ENCODE measurements at places on chromosomes 5 and 9.

- no peak for DNase-seq
Measured at GRCh38 chr5:129836321-129836720, 67.9 kb upstream of the CHSY3 start.

GRCh38 chr9:104927216-104927911 lies 591 bp downstream of the ABCA1 start:
- no peak for DNase-seq

DNA sequence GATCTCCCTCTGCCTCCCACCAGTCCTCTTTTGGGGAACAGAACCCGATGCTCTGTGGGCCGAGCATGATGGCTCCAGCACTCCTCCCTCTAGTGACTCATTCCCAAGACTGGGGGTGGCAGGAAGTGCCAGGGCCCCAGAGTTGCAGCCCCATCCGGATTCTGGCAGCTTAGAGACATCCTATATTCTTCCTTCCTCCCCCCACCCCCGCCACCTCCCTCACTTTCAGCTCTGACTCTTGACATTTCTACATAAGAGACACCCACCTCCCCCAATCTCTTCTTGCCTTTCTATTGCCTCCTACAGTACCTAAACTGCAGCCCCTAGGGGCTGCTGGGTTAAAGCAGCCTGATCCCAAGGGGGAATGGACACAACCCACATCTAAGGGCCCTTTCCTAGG lies 47.1 kb upstream of the MATR3 start:
- DNase-seq = no peak

DNA sequence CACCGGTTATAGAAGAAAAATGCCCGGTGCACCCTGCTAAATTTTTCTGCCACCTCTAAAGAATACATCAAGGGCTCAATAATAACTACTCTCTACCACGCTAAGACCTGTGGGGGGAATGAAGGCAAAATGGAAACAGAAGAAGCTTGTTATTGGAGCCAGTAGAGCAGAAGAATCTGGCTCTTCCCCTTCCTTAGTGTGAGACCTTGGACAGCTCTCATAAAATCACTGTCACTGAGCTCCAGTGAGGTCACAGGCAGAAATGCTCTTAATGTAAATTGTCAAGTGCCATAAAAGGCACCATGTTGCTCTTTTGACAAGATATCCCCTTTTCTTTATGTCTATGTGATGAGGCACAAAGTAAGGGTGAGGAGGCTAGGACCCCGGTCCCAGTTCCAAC lies 74.4 kb downstream of the ASTN2 start:
- no peak for DNase-seq

DNA sequence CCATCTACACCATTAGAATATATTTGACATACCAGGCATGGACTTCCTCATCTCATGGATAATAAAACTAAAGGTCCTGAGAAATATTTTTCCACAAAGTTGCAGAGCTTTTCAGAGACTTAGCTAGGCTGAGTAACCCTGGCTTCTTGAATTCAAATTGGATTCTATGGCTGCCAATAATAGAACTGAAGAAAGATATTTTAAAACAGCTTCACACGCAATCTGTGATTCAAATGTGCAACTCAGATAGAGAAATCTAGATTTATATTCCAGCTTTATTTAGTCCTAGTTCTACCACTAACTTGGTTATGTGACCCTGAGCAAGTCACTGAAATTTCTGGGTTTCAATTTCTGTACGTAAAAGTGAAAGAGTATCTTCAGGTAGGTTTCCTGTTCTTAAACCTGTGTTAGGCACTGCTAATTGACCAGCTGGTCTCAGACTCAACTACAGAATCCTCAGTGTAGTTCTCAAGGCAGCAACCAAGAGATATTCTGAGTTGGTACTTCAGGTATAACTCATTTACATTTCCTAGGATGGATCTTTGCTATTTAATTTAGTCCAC lies 235.3 kb downstream of the GABRB2 start:
- DNase-seq = no peak

DNA sequence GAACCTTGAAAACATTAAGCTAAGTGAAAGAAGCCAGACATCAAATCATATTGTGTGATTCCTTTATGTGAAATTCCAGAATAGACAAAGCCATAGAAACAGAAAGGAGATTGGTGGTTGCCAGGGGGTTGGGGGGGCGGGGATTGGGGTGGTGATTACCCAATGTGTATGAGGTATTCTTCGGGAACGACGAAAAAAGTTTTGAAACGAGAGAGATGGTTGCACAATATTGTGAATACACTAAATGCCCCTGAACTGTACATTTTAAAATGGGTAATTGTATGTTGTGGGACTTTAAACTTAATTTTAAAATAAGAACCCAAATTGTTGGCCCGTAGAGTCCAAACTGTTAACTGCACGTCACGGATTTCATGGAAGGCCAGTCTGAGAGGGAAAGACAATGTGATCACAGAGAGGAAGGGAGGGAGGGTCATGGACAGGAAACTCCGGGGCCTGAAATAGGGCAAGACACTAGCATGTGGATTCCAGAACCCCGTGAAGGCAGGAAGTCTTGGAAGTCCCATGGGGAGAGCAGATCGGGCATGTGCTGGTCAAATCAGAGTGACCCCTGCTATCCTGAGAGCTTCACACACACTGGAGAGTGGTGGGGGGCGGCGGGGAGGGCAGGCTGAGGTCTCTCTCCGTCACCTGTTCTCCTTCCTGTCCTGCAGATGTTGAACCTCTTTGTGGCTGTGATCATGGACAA lies 218.4 kb downstream of the CACNA1B start:
- DNase-seq = no peak

- no peak for DNase-seq
Measured at GRCh38 chr5:12013351-12013750, 109.1 kb upstream of the CTNND2 start.

GRCh38 chr5:171700318-171700912 lies 85.2 kb upstream of the SMIM23 start:
- no peak for DNase-seq

GRCh38 chr9:23669776-23670175 lies 156.3 kb downstream of the ELAVL2 start:
- no peak for DNase-seq

GRCh38 chr5:112388074-112388473 lies 31.0 kb downstream of the EPB41L4A start:
- DNase-seq = no peak

DNA sequence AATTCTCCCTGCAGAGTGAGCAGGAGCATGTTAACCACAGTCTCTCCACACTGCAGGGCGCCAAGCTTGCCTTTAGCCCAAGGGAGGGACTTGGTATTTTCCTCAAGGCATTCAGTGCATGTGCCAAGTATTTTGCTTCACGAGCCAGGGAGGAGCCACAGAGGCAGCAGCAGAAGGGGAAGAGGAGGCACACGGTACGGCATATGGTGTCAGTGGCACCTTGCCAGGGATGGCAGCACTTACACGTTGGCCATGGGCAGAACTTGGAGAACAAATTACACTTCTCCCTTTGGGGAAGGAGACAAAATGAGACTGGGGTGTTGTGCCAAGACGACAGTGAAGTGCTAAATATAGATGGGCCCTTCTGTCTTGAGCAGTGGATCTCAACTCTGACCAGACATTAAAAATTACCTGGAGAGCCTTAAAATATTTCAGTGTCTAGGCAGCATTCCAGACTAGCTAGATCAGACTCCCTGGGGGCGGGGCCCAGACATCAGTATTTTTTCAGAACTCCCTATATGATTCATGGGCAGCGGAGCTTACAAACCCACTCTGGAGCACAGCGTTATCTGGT lies 155.8 kb downstream of the DRD1 start:
- no peak for DNase-seq

DNA sequence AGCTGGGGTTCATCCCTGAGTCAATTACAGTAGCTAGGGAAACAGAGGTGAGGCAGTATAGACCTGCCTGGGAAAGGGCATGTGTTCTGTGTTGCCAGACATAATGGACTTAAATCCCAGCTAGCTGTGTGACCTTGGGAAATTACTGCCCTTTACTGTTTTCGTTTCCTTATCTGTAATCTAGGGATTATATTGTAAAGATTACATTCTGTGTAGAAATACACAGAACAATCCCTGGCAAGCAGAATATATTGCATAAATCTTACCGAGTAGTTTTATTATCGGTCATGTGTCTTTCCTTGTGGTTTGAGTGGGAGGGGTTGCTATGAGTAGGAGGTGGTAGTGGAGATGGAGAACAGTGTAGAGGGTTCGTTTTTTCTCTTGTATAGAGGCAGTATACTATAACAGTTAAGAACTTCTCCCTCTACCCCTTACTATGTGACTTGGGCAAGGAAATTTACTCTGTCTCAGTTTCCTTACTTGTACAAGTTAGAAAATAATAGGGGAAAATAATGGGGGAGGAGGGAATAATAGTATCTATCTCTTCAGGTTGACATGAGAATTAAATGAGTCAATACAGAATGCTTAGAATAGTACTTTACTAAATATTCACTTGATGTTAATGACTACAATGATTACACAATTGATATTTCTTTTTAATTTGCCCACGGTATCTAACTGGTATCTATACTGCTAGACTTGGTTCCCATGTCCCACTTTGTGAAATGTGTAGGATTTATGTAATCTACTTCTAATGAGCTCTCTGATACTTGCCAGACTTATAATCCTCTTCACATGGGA lies 7.1 kb upstream of the DMXL1 start:
- DNase-seq = no peak

- peak; percentile 53 for DNase-seq
Measured at GRCh38 chr9:101485924-101486692, 47.5 kb upstream of the RNF20 start.

DNA sequence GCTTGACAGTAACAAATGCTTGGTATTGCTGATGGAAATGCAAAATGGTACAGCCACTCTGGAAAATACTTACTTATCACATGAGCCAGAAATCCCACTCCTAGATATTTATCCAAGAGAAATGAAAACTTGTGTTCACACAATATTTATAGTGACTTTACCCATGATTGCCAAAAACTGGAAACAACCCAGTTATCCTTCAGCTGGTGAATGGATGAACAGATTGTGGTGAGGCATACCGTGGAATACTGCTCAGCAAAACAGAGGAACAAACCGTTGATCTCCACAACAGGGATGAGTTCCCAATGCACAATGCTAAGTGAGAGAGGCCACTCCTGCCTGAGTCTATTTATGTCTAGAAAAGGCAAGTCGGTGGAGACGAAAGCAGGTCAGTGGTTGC lies 40.5 kb upstream of the LRRC14B start:
- DNase-seq = no peak

DNA sequence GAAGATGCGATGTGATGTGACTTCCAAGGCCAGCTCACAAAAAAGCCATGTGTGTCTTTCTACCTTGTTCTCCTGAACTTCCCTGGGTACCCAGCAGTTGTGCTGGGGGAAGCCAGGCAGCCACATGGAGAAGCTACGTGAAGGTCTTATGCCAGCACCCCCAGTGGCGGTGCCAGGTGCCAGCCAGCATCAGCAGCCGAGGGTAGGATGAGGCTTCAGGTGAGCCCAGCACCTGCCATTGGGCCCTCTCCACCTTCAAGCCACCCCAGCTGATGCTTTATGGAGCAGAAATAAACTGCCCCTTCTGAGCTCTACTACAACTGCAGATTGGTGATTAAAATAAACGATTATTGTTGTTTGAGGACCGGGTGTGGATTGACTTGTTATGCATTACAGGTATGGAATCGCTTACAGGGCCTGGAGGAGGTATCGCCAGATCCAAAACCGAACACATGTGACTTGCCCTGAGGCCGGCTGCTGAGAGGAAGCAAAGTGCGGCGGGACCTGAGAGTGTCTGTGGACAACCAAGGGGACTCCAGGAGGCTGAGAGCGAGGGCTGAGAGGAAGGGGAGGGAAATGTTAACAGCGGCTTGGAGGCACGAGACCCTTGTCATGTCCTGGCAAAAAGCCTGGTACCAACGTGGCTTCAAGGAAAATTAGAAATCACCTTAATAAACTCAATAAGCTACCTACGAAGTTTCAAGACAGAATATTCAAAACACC lies 36.0 kb upstream of the OLFM1 start:
- no peak for DNase-seq

GRCh38 chr9:134293611-134294152 lies 32.6 kb upstream of the RXRA start:
- no peak for DNase-seq

- no peak for DNase-seq
Measured at GRCh38 chr5:158569534-158569933, 530.2 kb downstream of the EBF1 start.

- DNase-seq = no peak
Measured at GRCh38 chr5:142722896-142723295, 37.0 kb upstream of the FGF1 start.

DNA sequence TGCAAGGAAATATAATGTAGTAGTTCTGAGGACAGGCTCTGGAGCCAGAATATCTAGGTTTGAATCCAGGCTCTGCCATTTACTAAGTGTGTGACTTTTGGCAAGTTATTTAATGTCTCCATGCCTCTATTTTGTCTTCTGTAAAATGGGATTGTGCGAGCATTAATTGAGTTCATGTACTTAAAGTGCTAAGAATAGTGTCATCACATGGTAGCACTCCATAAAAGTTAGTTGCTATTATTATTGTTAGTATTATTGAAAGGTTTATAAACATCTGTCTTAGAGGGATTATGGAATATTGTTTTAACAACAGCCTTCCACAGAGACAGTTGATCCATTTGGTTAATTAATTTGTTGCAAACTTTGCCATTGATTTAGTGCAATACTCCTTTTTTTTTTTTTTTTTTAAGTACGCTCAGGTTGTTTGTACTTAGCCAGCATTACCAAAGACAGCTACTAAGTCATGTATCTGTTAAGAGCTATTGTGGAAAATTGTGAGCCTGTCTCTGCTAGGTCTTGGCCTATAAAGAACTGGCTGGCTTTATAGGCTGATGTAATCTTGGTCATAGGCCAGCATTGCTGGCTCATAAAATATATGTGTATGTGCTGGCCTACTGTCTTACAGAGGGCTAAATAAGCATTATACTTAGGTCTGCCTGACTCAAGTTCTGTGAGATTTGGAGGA lies 174.7 kb downstream of the WDR70 start:
- no peak for DNase-seq

DNA sequence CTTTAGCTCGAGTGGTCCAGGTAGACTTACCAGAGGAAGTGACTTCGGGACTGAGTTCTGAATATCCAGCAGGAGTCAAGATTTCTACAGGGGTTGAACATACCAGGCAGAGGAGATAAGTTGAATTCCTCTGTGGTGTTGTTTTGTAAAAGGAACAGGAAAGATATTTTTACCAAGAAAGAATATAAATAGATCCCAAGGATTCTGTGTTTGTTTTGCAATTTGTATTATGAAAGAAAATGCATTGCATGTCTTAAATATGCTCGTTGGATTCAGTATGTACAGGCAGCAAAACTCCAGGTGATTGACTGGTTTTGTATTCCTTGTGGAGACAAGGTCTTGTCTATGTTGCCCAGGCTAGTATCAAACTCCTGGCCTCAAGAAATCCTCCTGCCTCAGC lies 197.8 kb downstream of the FRMD3 start:
- DNase-seq = no peak

GRCh38 chr5:151238303-151238741 lies 14.4 kb upstream of the CCDC69 start:
- no peak for DNase-seq

GRCh38 chr9:109011231-109011671 lies 2.0 kb downstream of the CTNNAL1 start:
- DNase-seq = no peak

GRCh38 chr5:59749782-59750520 lies 143.6 kb downstream of the PDE4D start:
- DNase-seq = no peak

GRCh38 chr5:99068944-99069650 lies 140.3 kb upstream of the CHD1 start:
- DNase-seq = no peak

GRCh38 chr9:38125889-38126288 lies 56.9 kb upstream of the SHB start:
- DNase-seq = no peak
